Stimulated activated CD4-positive, alpha-beta T cell treated with anti-CD3 and anti-CD28 coated beads, Interleukin-1b, Interleukin-23, amount 100 ng/mL, for 24 hours (primary cell): ENCODE measurements at places on chromosomes 5 and 9.

DNA sequence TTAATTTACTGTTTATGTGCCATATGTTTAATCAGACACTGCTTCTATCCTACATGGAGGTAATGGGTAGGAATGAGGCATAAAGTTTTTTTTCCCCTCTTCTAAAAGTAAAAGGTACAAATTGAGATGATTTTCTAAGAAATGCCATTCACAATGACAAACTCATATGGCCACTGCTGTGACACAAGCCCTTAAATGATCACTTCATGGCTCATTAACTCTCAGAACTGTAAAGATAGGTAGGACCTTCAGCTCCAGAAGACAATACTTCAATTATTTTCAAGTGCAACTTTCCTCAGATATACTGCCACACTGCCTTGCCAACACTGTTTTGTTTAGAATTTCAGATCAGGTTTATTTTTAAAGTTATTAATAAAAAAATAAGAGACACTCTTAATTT lies 362.9 kb upstream of the ZNF608 start:
- no peak for DNase-seq

DNA sequence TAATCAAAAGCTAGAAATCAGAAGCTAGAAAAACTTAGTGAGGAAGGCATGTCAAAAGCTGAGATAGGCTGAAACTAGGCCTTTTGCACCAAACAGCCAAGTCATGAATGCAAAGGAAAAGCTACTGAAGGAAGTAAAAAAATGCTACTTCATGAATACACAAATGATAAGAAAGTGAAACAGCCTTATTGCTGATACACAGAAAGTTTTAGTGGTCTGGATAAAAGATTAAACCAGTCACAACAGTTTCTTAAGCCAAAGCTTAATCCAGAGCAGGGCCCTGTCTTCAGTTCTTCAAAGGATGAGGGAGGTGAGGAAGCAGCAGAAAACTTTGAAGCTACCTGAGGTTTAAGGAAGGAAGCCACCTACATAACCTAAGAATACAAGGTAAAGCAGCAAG lies 102.5 kb upstream of the SH3GL2 start:
- DNase-seq = no peak

DNA sequence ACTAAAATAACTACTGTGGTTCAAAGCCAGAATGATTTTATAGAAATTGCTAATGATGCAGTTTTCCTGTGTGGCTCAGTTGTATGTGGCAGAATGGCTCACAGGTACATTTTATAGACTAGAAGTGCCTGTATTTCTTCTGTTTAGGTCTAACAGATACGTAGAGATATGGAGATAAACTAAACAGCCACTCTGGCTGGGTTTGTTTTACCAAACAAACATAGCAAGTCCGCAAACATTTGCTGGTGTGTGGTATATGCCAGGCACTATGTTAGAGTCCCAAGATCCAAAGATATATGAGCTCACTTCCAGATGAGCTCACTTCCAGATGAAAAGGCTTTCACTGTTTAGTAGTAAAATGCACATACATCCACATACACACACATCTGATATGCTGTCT lies 24.4 kb downstream of the ADRB2 start:
- no peak for DNase-seq

- DNase-seq = no peak
Measured at GRCh38 chr9:136201174-136201573, 3.8 kb downstream of the LHX3 start.

DNA sequence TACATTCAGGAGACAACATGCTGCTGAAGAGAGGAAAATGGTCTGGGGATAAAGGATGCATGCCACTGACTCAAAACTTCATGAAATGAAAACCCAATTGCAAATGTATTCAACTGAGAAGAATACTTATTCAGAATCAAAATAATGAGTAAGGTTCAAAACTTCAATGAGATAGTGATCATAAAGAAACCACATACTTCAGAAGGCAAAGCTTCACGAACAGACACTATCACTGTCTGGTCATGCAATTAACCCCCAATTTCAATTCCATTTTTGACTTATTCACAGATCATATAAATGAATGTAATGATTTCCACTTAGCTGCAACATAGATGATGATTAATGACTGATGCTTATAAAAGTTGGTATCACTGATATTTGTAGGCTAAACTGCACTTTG lies 33.0 kb upstream of the CTNNAL1 start:
- no peak for DNase-seq

- no peak for DNase-seq
Measured at GRCh38 chr9:90539286-90539685, 103.3 kb downstream of the DIRAS2 start.

DNA sequence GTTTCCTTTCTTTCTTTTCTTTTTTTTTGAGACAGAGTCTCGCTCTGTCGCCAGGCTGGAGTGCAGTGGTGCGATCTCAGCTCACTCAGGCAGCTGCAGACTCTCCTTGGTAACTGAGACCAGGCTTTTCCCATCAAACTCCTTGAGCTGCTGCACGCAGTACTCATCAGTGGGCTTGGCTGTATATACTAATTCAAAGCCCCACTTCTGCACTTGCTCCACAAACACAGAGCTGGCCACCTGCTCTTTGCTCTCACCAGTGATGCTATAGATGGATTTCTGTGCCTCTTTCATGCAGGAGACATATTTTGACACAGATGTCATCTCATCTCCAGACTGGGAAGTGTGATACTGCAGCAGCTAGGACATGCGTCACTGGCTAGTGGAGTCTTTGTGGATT lies 252.7 kb downstream of the AP3B1 start:
- DNase-seq = no peak

- no peak for DNase-seq
Measured at GRCh38 chr9:16386007-16386826, 484.3 kb downstream of the BNC2 start.

GRCh38 chr9:94981723-94982090 lies 255.2 kb downstream of the AOPEP start:
- no peak for DNase-seq

DNA sequence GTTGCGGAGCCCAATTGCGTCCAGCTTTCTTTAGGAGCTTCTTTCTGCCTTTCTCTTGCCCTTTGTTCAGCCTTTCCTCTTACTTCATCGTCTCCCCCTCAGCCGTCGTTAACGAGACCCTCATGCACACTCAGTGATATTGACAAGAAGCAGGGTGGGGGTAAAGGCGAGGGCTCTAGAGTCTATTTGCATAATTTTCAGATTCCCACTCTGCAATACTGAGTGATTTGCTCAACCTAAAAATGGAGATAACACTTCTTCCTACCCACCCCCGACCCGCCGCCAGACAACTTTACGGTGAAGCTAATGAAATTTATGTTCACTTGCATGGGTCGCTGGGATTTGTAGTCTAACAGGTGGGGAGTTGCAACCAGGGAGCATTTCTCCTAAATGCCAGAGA lies 1.3 kb upstream of the TBC1D2 start:
- no peak for DNase-seq

- DNase-seq = no peak
Measured at GRCh38 chr9:14827805-14828204, 82.4 kb downstream of the FREM1 start.

DNA sequence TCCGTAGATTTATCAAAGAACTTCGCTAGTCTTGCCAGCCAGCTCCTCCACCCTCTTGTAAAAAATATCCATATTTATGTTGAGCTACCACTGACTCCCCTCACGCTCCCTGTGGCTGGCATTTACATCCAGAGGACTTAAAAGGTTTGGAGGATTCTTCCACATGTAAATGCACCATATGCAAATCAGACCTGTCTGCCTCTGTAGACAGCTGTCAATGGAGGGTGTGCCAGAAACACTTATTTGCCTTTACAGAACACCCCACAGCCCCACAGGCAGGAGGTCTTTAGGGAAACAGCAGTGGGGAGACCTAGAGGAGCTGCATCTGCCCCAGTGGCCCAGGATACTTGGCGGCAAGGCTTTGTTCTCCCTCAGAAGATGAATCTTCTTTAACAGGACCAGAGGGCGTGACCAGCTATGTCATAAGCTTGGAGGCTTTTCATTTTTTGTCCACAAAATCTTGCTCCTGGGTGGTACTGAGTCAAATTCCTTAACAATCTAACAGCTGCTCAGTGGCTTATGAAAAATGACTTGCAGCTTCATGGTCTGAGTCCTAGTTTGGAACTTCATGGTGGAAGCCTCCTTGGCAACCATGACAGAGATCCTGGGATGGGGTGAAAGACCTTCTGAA lies 535.8 kb downstream of the EBF1 start:
- DNase-seq = no peak

DNA sequence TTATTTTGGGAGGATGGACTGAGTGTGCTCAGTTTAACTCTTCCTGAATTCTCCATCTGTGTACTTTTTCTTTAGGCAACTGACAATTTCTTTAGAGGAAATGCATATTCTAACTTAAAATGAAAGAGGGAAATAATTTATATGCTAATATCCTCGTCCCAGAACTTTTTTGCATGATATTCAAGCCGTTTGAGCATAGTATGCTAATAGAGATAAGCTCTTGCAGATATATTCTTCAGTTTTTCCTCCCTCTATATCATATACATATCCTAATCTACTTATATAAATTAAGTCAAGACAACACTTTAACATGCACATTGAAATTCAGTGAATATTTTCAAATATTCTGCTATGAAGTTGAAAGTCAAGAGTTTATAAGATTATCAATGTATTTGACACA lies 84.7 kb downstream of the YTHDC2 start:
- no peak for DNase-seq

DNA sequence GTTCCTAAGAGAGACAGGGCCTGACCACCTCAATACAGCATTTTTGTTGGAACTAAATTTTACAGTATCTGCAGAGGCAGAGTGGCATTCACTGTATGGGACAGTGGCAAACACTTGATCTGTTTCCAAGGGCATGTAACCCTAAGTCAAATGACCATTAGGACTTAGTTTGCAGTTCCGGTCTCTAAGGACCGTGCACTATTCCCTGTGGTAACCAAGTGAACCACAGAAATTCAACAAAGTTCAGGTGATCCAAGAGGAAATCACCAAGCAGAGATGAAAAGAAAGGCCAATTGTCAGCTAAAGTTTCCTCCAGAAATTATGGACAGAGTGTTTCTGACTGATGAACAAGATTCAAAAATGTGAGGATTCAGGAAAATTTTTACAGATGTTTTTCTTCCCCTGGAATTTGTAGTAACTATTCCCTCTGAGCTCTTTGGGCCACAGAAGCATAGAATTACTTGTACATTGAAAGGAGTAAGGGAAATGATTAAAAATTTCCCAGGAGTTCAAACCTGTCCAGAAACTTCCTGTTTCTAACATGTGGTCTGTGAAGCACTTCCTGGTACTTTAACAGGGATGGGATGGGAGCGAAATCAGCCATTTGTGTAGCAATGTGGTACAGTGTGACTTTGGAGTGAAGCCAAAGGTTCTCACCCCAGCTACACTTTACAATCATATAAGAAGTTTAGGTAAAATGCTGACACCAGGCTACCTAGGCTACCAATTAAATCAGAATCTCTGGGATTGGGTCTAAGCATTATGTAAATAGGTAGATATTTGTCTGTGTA lies 266.1 kb upstream of the MAP3K1 start:
- DNase-seq = no peak

GRCh38 chr9:89278997-89279739 lies 31.8 kb upstream of the CKS2 start:
- no peak for DNase-seq

DNA sequence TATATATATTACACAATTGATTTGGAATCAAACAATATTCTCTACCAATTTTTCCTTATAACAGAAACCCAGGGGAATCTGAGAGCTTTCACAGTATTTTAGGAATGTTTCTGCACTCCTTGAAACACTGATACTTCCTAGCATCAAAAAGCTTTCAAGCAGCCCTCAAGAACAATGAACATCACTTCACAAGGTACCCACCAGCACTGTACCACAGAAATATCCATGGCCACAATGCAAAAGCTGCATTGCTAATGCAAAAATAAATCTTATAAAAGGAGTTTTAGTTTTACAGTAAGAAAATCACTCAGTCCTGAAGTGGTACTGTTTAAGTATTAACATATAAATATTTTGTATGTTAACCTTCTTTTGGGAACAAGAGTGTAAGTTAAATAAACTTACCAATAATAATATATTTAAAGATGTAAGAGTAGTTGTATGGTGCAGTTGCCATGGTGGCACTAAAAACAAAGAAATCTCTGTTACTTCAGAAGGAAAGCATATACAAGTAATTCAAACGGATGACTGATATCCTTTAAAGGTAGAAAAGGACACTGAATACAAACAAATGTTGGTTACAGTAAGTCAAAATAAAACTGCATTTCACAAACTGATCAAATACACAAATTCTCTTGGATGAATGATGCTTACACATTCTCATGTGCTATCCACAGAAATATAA lies 8.6 kb downstream of the RAB14 start:
- DNase-seq = no peak

DNA sequence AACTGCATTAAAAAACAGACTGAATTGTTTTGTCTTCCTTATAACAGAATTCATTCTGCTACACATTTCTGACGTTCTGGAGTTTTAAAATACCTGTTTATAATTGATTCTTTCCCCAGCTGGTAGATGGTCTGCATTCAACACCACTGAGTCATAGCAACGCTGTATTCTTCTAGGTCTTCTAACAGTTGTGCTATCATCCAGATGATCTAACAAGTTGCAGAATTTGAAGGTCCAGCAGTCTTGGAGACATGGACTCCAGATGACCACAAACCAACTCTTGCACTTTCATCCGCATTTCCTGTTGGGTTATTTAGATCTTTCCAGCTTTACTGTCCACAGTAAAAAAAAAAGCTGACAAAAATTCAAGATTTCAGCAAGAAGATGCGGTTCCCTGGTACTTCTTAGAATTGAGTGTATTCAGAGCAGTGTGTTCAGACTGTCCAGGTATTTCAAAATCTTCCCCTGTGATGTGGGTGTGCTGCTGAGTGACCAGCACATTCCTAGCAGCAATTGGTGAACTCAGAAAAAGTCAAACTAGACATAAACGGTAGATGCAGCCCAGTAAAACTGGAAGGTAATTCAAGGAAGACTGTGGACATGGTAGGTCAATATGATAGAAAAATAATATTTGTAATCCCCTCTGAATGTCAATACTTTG lies 50.2 kb downstream of the CSNK1A1 start:
- no peak for DNase-seq

GRCh38 chr5:157445745-157446411 lies 14.1 kb upstream of the NIPAL4 start:
- DNase-seq = no peak

DNA sequence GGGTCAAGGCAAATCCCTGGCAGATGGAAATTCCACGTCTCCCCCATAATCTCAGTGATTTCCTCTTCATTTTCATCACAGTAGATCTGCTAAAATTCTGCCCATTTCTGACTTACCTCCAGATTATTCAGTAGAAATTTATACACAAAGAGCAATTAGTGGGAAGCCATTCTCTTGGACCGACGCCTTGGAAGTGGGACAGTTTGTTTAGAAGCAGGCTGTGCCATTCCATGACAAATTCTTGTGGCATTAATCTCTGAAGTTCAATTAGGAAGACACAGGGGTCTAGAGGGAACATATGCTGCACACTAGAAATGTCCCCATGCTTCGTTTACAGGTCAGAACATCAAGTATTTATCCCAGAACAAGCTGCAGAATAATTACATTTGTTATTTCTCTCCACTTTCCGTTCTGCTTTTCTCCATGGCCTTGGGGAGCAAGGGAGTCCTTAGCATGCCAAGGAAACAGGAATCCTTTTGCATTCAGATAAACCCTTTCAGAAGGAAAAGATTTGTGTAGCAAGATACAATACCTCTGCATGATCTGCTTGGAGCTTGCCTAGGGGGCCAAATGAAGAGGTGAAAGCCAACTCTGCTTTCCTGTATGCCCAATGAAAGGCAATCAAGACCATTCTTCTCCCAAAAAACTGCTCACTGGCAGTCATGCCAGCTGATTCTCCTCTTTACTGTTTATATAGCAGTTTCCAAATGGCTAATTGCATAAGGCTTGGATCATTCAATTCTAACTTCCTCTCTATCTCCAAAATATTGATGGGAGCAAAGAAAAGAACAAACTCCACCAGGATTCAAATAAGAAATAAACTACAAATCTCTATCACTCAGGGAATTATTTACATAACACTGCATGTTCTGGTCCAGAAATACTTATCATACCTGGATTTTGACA lies 2.5 kb upstream of the PRKACG start:
- DNase-seq = no peak
